ENCODE measurements at places on chromosomes 1 and 21. TPM values are rescaled to one million over a fixed set of nuclear protein-coding genes. Genes with fewer than 3 reads are reported as not detected.

Gene AADACL3
- not detected for total RNA-seq

Gene HSD11B1
- 0.61 TPM for total RNA-seq

Gene NTMT2
- total RNA-seq, result not detected

Gene TMEM240
- total RNA-seq, result 2.6 TPM

Gene HEYL
- total RNA-seq, result 1.9 TPM
